ENCODE measurements at places on chromosomes 2 and 18.

GRCh38 chr2:19865151-19865550, 36.6 kb downstream of the TTC32 start:
- DNase-seq, result no peak

- no peak for DNase-seq
Observed at GRCh38 chr2:5377323-5377722, 314.9 kb upstream of the SOX11 start.

DNA sequence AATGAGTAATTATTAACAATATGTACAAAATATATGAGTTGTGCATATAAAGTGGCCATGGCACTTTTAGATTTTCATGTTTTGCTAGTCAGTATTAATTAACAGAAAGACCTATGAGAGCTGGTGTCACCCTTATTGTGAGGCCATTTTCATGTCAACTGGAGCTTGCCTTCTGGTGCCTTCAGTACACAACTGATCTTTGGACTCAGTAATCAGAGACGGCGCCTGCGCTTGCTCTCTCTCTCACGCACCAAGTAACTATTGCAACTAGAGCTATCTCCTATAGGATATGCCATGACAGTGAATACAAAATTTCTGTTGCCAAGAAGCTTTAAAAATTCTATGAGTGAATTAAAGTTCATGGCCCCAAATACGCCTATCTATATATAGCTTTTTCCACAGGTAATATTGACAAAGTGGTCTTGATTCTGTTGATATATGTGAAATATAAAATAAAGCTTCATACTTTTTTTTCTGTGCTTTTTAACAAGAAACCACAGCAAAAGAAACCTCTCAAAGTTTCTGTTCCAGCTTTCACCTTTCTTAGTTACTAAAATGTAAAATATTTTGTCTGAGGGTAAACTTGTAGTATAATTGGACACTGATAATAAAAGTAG, 2.9 kb downstream of the SERTAD2 start:
- no peak for DNase-seq

GRCh38 chr2:105087273-105087672, 49.4 kb downstream of the MRPS9 start:
- no peak for DNase-seq

DNA sequence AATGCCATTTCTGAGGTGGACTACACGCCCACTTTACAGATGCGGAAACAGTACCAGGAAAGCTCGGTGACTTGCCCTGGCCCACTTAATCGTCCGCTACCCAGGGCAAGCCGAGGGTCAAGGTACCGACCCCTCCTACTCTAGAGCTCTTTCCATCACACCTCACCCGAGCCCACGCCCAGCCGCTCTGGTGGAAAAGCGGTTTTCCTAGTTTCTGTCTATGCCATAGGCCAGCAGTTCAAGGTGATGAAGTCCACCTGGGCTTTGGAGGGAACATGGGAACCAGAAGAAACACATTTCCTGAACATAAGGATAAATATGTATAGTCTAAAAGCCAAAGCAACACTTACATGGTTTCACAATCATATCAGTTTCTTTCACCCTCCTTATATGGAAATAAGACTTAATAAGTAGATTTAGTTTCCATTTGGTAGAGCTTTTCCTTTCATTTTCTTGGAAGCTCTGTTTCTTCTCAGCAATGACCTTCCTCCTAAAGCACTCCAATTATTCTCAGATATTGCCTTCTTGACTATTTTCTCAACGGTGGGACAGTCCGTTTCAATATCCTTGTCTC, 567 bp downstream of the VWA3B start:
- DNase-seq, result no peak

DNA sequence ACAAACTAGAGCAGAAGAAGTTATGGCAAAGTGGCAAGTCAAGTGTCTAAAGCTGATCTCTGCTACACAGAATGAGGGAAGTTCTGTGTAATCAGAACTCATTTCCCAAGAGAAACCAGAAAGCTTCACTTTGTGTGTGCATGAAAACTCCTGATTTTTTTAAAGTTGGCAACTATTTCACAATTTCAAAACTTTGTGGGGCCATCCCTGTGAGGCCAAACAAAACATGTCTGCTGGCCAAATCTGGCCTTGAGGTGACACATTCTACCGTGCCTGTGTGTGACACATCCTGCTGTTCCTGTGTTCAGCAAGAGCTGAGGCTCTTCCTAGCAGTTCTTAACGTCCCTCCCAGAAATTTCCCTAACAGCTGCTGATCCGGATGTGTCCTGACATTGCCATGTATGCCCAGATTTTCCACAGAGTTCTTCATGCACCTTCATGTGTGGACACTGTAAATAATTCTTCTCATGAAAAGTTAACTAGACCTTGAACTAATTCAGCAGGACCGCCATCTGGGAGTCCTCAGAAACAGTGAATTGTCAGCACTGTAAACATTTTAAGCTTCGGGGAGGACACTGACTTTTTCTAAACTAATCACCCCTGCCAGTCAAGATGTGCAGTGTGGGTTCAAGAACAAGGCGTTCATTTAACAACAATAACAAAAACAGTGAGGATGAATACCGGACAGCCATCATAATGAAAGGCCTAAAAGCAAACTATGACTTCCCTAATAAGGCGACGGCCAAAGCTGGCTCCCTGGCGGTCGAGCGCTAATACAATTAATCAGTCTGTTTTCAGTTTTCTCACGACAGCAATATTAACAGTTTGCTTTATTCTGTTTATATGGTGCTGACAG, 99.0 kb downstream of the PLEKHM3 start:
- no peak for DNase-seq

DNA sequence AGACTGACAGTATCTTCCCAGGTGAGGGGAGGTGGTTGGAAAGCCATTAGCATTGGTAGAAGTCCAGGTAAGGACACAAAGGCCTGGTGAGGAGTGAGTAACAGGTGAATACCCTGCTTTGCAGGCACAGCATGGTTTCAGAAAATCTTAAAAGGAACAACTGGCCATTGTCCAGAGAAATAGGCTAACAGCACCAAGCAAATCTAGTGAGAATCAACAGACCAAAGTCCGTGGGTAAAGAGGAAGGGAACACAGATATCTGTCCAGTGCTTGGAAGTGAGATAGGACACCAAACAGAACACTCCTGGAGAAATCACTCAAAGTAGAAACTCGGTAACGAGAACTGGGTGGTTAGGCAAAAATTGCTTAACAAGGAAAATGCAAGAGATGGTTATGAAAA, 88.8 kb upstream of the RPRM start:
- DNase-seq, result no peak

- DNase-seq, result no peak
Observed at GRCh38 chr2:14907014-14907612, 274.6 kb downstream of the LRATD1 start.

DNA sequence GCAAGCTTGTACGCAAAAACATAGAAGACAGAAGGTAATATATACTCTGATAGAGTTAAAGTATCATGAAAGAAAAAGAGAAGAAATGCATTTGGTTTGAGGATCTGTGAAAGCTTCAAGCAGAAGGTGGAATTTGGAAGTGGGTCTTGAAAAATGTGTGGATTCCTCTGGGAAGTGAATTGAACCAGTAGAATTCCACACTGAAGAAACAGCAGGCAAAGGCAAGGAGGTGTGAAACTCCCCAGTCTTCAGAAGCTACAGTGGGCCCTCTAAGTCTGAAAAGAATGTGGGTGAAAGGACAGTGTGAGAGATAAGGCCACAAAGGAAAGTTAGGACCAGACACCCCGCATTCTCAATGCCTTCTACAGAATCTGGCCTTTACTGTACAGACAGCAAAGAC, 25.6 kb downstream of the COBLL1 start:
- DNase-seq, result no peak

- DNase-seq, result no peak
Observed at GRCh38 chr2:215826376-215826775, 187.0 kb downstream of the MREG start.

DNA sequence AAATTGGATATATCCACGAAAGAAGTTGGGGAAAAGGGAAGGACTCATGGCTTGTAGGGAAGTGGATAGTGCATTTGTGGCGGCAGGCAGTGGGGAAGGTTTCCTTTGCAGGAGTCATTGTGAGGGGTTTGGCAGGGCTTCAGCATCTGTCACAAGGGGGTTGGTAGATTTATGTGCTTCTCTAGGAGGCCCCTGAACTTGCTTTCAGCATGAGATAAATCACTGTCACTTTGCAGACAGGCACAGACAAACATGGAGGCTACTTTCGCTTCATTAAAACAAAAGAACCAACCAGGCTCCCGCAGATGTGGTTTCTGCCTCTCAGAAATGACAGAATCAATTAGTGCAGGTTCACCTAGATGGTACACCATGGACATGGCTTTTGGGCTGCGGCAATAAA, 340.7 kb downstream of the TGIF1 start:
- DNase-seq, result no peak

GRCh38 chr18:78459668-78460067, 520.0 kb upstream of the SALL3 start:
- no peak for DNase-seq

GRCh38 chr2:241540771-241541561, 17.6 kb upstream of the BOK start:
- DNase-seq, result peak; percentile 93

DNA sequence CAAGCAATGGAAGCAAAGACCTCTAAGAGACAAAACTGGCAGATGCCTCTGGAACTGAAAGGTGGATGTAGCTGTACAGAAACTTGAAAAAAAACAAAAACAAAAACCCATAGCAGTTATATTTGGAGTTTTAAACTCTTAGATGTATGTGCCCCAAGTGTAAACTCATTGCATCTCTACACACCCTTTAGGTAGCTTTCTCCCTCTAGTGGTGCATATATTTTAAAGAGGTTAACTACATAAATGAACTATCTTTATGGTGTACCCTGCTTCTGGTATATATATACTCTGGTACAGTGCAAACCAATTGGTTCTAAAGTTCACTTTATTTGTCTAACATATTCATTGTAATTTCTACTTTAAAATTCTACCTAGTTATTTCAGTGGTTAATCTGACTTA, 518.2 kb downstream of the NRXN1 start:
- no peak for DNase-seq

DNA sequence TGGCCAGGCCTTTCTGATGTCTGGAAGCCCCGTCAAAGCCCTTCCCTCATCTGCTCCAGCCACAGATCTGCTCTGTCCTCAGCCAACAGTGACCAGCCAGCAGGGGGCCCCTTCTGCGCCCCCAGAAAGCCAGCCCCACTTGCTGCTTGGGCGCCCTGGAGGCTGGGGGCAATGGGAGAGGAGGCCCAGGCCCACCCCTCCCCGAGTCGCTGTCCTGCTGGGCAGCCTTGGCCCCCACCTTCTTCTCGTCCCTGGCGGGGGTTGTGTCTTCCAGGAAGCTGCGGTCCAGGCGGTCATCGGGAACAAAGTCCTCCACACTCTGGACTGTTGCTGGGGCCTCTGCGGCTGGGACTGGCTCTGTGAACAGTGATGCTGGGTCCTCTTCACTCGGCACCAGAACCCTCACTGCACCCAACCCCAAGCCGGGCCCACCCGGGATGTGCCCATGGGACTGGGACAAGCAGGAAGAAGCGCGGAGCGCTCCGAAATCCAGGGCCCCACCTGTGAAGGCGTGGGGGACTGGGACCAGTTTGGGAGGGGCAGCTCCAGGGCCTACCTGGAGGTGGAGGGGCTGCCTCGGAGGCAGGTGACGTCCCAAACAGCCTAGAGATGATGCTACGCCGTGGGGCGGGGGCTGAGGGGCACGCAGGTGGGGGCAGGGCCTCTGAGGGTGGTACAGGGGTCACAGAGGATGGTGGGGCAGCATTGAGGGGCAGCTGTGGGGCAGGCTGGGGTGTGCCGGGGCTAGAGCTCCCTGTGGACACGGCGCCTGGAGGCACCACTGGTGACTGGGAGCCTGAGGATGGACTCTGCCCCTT, 257.6 kb downstream of the ANKRD30B start:
- DNase-seq, result no peak

GRCh38 chr2:188028739-188029138, 262.9 kb upstream of the GULP1 start:
- no peak for DNase-seq

GRCh38 chr2:222115296-222115695, 183.5 kb downstream of the PAX3 start:
- DNase-seq, result no peak

- no peak for DNase-seq
Observed at GRCh38 chr2:219159771-219160185, 837 bp downstream of the NHEJ1 start.
